ENCODE measurements at places on chromosomes 7 and 10.

GRCh38 chr7:30934732-30935568, 23.3 kb downstream of the AQP1 start:
- no peak for DNase-seq

- no peak for DNase-seq
These were observed 80.4 kb downstream of the TES start for GRCh38 chr7:116290740-116291139.

DNA sequence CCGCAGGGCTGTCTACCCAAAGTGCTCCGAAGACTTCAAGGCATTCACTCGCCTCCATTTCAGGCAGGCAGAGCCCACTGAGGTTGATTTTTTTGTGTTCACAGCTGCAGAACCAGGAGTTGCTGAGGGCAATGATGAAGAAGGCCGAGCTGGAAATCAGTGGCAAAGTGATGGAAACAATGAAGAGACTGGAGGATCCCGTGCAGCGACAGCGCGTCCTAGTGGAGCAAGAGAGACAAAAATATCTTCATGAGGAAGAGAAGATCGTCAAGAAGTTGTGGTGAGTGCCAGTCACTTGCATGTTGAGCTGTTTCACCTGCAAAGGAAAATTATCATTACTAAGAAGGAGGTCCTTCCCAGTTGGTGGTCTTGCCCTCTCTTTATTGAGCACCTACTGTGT, 210.5 kb downstream of the ARHGAP21 start:
- DNase-seq: no peak

DNA sequence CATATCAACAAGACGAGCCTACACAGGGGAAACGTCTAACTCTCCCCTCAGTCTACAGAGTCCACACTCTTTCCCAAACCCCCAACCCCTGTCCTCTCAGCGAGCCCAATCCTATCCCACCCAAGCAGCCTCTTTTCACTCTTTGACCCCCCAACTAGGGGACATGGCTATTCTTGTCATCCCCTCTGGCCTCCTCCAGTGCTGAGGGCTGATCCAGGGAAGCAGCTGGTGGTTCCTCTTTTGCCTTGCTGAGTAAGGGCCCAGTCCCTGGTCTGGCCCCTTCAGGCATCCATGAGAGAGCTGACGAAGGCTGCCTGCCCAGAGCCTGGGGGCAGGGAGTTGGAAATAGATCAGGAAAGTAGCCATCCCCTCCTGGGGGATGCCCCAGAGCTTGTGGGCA, 6.4 kb downstream of the NOBOX start:
- no peak for DNase-seq

GRCh38 chr10:34813626-34814222, 1.4 kb downstream of the PARD3 start:
- no peak for DNase-seq

DNA sequence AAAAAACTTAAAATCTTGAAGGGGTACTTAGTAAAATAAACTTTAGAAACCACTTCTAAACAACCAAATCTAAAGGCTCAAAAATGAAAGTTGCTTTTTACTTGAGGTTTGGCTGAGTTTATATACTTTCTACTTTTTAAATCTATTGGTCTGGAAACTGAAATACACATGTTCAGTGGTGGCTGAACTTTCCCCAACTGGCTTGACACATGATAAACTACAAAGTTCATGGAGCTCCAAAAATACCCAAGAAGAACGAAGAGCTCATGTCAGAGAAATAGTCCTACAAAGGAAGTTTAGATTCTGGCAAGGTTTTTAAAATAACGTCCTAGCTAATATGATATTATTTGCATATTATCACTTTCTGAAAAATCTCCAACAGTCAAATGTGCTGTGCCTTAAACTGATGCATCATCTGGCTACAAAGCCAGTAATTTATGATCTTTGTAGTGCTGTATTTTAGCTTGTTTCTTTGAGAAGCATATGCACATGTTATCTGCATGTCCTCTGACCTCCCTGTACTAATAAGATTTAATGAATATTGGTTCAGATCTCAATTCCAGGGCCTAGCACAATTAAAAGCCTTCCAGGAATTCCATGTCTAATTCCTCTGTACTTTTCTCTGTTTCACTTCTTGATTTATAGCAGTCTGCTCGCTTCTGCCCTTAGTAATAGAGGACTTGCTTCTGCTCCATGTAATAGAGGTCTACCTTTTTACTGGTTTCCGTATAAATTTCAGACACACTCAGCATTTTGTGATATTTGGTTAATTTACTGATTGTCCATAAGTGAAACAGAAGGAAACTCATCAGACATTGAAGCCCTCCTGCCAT, 28.2 kb downstream of the SEMA3C start:
- no peak for DNase-seq

DNA sequence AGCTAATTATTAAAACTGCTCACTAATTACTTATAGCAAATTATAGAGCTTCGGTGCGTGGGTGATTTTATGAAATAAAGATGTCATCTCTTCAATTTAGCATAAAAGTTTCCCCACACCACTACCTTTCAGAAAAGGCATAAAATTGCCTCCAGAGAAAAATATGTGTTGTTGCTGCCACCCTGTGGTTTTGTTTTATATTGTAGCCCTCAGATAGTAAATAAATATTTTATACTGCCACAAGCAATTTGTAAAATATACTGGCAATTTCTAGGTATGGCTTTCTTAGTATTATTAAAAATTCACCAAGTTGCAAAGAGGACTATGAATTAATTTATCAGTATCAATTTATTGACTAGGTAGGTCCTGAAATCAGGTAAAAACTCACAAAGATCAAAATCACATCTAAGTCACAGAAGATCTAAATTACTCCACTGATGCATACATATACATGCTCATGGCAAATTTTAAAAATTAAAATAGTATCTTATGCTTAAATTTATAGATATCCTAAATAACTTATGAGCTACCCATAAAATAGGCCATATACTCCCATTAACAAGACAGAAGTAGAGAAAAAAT, 26.5 kb downstream of the ASNS start:
- DNase-seq: peak; percentile 17

GRCh38 chr7:158530800-158531609, 56.6 kb downstream of the PTPRN2 start:
- DNase-seq: no peak

DNA sequence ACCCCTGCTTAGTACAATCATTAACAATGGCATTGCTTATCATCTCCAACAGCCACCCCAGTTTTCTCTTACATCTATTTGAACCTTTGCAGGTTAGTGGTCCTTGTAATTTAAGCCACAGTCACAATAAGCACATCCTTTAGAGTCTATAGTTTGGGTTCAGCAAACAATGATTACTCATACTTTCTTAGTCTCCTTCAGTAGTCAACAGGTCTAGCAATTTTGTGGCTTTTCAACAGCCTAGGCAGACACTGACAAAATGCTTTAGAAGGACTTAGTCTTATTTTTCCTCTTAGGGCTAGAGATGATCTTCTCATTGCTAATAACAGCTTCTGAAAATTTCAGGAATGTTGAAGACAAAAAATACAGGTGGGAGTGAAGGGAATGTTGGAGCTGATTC, 32.3 kb upstream of the FAM204A start:
- no peak for DNase-seq

DNA sequence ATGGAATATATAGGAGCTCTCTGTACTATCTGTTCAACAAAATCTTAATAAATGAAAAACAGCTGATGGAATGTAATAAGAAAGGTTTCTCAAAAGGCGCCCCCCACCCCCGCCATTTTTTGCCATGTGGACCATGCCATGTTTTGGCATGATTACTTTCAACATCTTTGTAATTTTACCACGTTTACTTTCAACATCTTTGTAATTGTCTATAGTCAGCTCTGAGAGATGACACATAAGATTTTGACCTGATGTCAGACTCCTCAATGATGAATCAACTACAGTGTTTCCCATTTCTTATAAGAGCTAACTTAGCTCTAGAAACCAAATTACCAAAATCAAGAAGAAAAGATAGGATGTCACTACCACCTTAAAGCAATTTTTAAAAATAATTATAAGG, 144.9 kb upstream of the AHR start:
- DNase-seq: no peak

- DNase-seq: no peak
These were observed 143.6 kb downstream of the HBP1 start for GRCh38 chr7:107312418-107312817.

DNA sequence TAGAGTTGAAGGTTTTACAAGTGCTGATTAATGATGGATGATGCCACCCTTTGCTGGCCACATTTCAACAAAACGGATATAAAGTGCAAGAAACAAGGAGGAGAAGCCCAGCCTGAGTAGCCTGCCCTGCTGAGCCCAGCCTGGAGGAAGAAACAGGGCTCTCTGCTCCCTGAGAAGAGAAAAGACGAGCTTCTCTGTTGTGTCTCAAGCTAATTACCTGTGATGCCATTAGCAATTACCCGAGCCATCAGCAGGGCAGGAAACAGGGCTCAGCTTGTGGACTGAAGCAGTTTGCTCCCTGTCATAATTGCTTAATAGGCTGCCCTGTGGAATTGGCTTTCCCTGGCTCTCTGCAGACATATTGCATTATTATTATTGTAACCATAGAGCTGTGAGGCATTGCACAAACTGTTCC, 709.3 kb upstream of the AUTS2 start:
- DNase-seq: no peak

- DNase-seq: peak; percentile 90
These were observed 26.5 kb upstream of the TRIL start for GRCh38 chr7:28984631-28985030.

- DNase-seq: no peak
These were observed 85.8 kb downstream of the HGF start for GRCh38 chr7:81684033-81684432.

GRCh38 chr7:150580638-150581394, 13.6 kb downstream of the GIMAP4 start:
- DNase-seq: no peak

DNA sequence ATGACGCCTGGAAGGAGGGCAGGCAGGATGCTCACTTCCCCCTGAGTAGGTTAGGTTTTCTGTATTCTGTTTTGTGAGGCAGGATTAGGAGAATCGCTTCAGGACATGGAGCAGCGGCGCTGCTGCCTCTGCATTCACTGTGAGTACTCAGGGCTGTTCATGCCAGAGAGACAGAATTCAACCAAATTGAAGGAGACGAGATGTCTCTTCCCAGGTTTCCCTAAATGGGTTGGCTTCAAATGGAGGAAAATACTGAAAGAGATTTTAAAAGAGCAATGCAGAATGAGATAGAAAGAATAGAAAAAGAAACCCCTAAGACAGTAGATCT, 21.9 kb upstream of the CNPY1 start:
- no peak for DNase-seq

GRCh38 chr7:69819333-69819705, 221.0 kb downstream of the AUTS2 start:
- no peak for DNase-seq

DNA sequence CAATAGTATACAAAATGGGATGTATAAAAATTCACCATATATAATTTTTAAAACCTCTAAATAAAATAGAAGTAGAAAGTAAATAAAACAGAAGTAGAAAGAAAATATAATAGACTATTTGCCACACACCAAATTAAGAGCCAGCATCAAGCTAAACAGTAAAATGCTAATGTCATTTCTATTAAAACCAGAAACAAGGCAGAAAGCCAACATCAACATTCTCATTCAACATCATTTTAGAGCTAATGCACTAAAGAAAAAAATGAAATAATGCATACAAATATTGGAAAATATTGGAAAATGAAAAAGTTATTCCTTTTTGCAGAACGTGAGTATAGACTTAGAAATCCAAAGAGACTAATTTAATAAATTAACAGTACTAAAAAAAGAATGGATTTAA, 23.4 kb upstream of the RELN start:
- no peak for DNase-seq

DNA sequence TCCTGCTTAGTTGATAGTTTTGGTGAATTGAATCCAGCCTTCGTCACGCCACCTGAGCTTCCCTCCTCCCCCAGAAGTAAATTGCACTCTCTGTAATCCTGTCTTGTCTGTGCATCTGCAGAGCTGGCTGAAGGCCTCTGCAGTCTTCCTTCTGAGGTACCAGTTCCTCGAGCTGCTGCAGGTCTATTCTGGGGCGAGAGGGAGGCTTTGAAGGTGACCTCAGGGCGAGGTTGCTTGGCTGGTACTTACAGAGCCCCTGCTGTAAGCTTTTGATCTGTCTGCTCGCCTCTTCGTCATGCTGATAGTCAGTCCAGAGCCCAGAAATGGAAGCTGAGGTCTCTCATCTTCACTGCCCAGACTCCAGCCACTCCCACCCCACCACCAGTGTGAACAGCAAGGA, 513.6 kb upstream of the FOXK1 start:
- no peak for DNase-seq

DNA sequence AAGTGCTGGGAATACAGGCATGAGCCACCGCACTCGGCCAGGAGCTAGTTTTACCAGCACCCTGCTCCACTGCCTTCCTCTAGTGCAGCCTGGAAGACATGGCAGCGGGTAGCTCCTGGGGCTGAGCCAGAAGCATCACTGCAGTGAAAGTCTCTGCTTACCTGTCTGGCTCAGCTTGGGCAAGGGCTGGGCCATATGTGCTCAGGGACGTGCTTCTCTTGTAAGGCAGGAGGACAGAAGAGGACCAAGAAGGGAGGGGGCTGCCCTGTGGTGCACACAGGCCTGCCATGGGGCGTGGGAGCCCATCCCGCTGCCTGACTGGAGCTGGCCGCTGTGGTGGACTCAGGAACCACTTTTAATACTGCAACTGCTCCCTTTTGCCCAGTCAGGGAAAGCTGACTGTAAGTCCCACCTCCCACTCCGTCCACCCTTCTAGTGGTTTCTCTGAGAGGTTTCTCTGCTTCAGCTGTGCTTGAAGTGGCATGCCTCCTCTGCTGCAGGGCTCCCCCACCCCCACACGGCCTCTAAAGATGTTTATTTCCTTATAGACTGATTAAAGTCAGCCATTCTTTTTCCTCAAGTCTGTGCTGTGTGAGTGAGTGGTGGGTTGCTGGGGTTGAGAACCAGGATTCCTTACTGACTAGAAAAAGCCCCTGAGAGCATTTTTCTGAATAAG, 25.3 kb upstream of the C10orf95 start:
- DNase-seq: no peak

GRCh38 chr10:110107430-110107829, 99.6 kb downstream of the ADD3 start:
- no peak for DNase-seq

GRCh38 chr7:131753620-131754222, 197.3 kb upstream of the PODXL start:
- DNase-seq: peak; percentile 20
